Activated CD4-positive, alpha-beta T cell treated with anti-CD3 and anti-CD28 coated beads, Interleukin-2, amount 10 ng/mL, durations not matched to agents 7 days and 5 days (primary cell): ENCODE measurements at places on chromosomes 12 and 14. TPM values are rescaled to one million over a fixed set of nuclear protein-coding genes. Genes with fewer than 3 reads are reported as not detected.

CCDC60 gene
- not detected for total RNA-seq

RNF212B gene
- not detected for total RNA-seq

GRCh38 chr12:108634341-108634751 lies 652 bp upstream of the SELPLG start:
- DNase-seq: peak; percentile 79
- peaks cover 36% of the 10 kb centered on the region for H3K36me3 ChIP-seq
- H3K27ac ChIP-seq: peak overlapping the region; percentile 100
- peaks cover 55% of the 10 kb centered on the region for H3K4me1 ChIP-seq

- H3K4me3 ChIP-seq: no peak overlapping the region
- H3K27ac ChIP-seq: no peak overlapping the region
- H3K36me3 ChIP-seq: no peaks in the 10 kb centered on the region
- DNase-seq: no peak
Observed at GRCh38 chr12:31368666-31369361, 42.9 kb upstream of the SINHCAF start.

DNA sequence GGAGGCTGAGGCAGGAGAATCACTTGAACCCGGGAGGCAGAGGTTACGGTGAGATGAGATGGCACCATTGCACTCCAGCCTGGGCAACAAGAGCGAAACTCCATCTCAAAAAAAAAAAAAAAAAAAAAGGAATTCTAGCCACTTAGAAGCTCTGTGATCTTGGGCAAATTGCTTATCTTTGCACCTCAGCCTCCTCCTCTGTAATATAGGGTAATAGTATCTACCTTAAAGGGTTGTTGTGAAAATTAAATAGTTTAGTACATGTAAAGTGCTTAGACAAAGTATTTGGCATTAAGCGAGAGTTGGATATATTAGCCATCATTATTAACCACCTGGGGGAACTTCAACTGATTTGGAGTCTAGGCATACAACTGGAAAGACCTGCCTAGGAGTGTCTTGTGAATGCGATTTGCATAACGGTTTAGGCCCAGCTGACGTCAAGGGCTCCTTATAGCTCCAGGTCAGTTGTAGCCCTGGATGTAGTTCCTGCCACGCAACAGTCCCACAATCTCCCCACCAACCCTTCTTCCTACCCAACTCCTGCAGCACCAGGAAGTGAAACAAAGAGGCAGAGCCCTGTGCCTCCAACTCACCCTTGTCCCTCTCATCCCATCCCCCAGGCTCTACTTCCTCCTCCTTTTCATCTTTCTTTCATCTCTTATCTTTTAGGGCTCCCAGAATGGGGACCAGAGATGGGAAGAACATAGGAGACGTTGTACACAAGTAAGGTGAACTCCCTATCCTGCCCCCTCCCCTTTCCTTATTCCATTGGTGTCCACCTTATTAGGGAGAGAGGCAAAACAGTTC lies 2.1 kb upstream of the IL23A start:
- no peak overlapping the region for H3K4me3 ChIP-seq
- H3K36me3 ChIP-seq: peaks cover 22% of the 10 kb centered on the region
- H3K4me1 ChIP-seq: peaks cover 62% of the 10 kb centered on the region

GRCh38 chr12:128381541-128381940 lies 114.6 kb downstream of the TMEM132C start:
- H3K4me1 ChIP-seq: no peaks in the 10 kb centered on the region
- no peaks in the 10 kb centered on the region for H3K27me3 ChIP-seq
- no peak overlapping the region for H3K27ac ChIP-seq
- H3K36me3 ChIP-seq: no peaks in the 10 kb centered on the region
- DNase-seq: no peak
- H3K4me3 ChIP-seq: no peak overlapping the region

PRR4 gene
- 2.5 TPM for total RNA-seq

GRCh38 chr12:7092229-7092985 lies at the start of gene C1R:
TSS of gene C1R (minus strand) at chr12:7092445. CDS start at chr12:7092388, 57 bp downstream.
- H3K27ac ChIP-seq: peak within 1 kb of the TSS; percentile 80
- H3K36me3 ChIP-seq: no peaks in the 10 kb centered on the region
- H3K4me3 ChIP-seq: peak within 1 kb of the TSS; percentile 71
- peaks cover 4% of the 10 kb centered on the region for H3K27me3 ChIP-seq

DNA sequence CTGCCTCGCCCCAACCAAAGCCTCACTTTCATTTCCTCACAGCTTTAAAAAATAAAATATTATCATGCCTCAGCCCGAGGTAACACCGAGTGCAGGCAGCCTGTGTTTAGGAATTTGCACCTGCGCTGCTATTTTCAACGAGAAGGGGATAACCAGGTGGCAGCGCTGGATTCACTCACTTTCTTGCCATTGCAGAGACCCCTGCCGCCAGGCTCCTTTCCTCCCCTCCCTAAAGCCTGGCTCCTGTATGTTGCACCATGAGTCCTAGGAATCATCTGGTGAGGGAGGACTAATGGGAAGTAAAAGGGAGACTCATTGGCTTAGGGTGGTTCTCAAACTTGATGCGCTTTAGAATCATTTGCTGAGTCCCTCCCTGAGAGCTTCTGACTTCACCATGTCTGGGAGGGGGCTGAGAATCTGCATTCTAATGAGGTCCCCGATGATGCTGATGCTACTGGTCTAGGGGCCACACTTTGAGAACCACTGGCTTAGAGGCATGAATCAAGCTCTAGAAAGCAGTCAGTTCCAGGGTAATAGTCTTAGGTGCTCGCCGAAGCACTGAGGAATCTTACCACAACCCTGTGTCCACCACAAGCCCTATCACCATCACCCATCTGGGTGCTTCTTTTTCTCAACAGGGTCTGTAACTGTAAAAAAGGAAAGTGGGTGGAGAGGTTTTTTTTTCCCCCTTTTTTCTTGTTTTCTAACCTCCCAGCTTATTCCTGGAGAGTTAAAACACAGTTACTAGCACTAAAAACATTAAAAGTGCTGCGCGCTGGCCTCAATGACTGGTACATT lies 83.8 kb downstream of the SLC38A1 start:
- H3K4me3 ChIP-seq: no peak overlapping the region
- DNase-seq: no peak
- H3K4me1 ChIP-seq: peaks cover 5% of the 10 kb centered on the region
- H3K27ac ChIP-seq: peak overlapping the region; percentile 57
- no peaks in the 10 kb centered on the region for H3K27me3 ChIP-seq

DNA sequence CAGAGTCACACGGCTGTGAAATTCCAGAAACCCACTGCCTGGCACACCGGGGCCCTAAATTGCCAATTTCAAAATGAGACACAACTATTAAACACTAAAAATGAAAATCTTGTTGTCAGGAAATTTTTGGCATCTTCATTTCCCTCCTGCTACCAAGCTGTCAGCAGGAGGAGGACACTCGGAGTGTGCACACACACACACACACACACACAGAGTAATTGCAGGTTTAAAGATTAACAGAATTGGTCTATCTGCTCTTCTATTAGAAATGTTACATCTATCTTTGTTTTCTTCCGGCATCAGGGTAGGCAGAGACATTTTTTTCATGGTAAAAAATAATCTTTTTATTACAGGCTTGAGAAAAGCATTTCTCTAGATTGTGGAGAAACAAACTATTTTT lies 314.2 kb downstream of the EGLN3 start:
- H3K27ac ChIP-seq: no peak overlapping the region
- H3K36me3 ChIP-seq: no peaks in the 10 kb centered on the region
- no peaks in the 10 kb centered on the region for H3K4me1 ChIP-seq
- DNase-seq: no peak

DNA sequence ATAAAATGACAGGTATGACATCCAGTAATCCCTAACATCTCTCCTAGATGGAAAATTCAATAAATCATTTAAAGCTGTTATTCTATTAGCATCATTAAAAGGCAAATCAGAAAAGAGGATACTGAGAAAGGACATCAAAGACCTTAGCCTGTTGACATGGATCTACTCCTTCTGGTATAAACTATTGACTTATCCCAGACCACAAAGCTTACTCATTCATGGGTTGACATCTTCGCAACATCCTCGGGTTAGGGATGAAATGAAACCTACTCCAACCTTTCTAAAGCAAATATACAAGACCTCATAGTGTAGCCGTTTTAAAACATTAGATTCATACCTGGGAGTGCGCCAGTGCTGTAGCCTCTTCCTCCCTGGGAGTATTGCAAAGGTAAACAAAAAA lies 191.5 kb upstream of the BTG1 start:
- H3K27ac ChIP-seq: no peak overlapping the region
- peaks cover 32% of the 10 kb centered on the region for H3K4me1 ChIP-seq
- H3K27me3 ChIP-seq: no peaks in the 10 kb centered on the region
- no peak for DNase-seq

GRCh38 chr12:85798122-85798521 lies 38.1 kb downstream of the RASSF9 start:
- DNase-seq: no peak
- no peak overlapping the region for H3K4me3 ChIP-seq
- H3K36me3 ChIP-seq: no peaks in the 10 kb centered on the region
- H3K27ac ChIP-seq: no peak overlapping the region

DNA sequence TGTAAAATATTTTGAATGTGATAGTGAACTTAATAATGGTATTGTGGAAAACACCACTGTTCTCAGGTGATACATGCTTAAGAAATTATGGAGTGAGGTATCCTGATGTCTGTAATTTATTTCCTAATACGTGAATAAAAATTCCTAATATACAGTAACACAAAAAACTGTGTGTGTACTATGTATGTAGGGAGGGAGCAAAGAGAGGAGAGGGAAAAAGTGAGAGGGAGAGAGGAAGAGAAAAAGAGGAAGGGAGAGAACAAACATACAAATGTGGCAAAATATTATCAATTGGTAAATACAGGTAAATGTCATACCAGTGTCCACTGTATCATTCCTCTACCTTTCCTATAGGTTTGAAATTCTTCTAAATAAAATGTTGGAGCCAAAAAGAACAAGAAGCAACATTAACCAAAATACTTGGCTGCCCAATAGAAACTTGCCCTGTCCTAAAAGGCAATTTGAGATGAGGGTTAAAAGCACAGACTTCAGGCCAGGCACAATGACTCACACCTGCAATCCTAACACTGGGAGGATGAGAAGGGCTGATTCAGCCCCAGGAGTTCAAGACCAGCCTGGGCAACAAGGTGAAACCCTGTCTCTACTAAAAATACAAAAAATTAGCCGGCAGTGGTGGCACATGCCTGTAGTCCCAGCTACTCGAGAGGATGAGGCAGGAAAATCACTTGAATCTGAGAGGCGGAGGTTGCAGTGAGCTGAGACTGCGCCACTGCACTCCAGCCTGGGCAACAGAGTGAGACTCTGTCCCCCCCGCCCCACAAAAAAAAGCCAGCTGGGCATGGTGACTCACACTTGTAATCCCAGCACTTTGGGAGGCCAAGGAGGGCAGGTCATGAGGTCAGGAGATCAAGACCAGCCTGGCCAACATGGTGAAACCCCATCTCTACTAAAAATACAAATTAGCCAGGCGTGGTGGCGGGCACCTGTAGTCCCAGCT lies 14.5 kb downstream of the R3HDM2 start:
- no peak for DNase-seq
- peaks cover 13% of the 10 kb centered on the region for H3K36me3 ChIP-seq
- H3K4me3 ChIP-seq: no peak overlapping the region
- no peaks in the 10 kb centered on the region for H3K27me3 ChIP-seq

- no peak overlapping the region for H3K4me3 ChIP-seq
- H3K4me1 ChIP-seq: peaks cover 55% of the 10 kb centered on the region
- peaks cover 15% of the 10 kb centered on the region for H3K36me3 ChIP-seq
Observed at GRCh38 chr14:105023791-105024480, 3.1 kb upstream of the CDCA4 start.

KRT6B gene
- not detected for total RNA-seq

DNA sequence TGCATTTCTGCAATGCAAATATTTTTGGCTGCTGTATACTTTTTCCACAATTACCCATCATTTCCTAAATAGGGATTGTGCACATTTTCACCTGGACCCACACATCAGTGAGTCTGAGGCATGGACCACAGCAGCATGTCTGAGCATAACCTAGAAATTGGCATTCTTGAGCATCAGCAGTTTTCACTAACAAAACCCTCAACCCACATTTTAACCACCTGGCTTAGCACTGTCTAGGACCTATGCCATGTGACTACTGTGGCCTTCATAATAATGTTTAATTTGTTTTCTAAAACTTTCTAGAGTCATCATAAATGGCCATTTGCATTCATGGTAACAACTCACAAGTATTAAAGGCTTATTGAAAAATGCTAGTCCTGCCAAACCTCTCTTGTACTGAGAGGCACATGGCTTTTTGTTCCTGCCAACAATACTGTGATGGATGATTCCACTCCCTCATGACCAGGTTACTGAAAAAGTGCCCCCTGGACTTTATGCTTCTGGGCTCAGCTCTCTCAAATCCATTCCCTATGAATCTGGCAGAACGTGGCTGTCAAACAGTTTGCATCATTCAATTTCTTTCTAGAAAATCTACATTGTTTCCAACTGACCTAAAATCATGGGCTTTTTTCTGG lies 240.0 kb downstream of the MDGA2 start:
- no peaks in the 10 kb centered on the region for H3K36me3 ChIP-seq
- H3K4me1 ChIP-seq: no peaks in the 10 kb centered on the region
- no peaks in the 10 kb centered on the region for H3K27me3 ChIP-seq
- H3K27ac ChIP-seq: no peak overlapping the region

C12orf60 gene
- total RNA-seq: 1.3 TPM

DNA sequence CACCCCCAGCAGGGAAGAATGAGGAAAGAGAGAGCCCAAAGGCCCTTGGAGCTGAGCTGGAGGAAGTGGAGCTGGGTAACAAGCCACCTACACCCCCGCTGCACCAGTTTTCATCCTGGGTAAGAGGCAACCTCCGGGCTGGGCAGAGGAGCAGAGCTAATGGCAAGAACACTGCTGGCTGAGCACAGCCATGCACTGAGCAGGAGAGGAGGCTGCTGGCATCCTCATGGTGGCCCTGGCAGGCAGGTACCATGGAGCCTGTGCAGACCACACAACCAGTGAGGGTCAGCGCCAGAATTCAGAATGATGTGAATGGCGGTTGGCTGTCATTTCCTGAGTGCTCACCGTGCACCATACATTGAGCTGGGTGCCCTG lies 29.7 kb downstream of the PLEKHH1 start:
- H3K27me3 ChIP-seq: peaks cover 3% of the 10 kb centered on the region
- no peak for DNase-seq
- H3K4me3 ChIP-seq: no peak overlapping the region
- H3K27ac ChIP-seq: no peak overlapping the region
- peaks cover 12% of the 10 kb centered on the region for H3K4me1 ChIP-seq
- no peaks in the 10 kb centered on the region for H3K36me3 ChIP-seq

AMN gene
- total RNA-seq: 0.15 TPM

KLHL33 gene
- 0.15 TPM for total RNA-seq

ADAM20 gene
- 0.17 TPM for total RNA-seq
